Peyer's patch (tissue), 4 donors: ENCODE measurements at places on chromosomes 2 and 18. TPM values are rescaled to one million over a fixed set of nuclear protein-coding genes. Genes with fewer than 3 reads are reported as not detected.

Gene PLCD4
- not detected for total RNA-seq

Gene PDE1A
- total RNA-seq, result 12.4 TPM

Gene C18orf54
- total RNA-seq, result 2.5 TPM

Gene CHST9
- total RNA-seq, result not detected

Gene KCTD1
- total RNA-seq, result 6.3 TPM

Gene EFHD1
- total RNA-seq, result 10.4 TPM

Gene SMYD5
- 10.9 TPM for total RNA-seq

Gene FAM228A
- total RNA-seq, result 0.54 TPM

Gene MYCN
- 3.9 TPM for total RNA-seq

Gene TLX2
- not detected for total RNA-seq

Gene ALPP
- total RNA-seq, result not detected

Gene KCNIP3
- 8.7 TPM for total RNA-seq

Gene RAX
- total RNA-seq, result not detected

Gene BOLL
- not detected for total RNA-seq

Gene OSR1
- total RNA-seq, result 9.0 TPM

Gene LRRTM4
- not detected for total RNA-seq

Gene DSC3
- 0.38 TPM for total RNA-seq

Gene TUBB8B
- not detected for total RNA-seq

Gene FMNL2
- total RNA-seq, result 18.5 TPM

Gene MAP3K19
- total RNA-seq, result not detected

Gene EGR4
- not detected for total RNA-seq

Gene HRH4
- total RNA-seq, result not detected

Gene RAPGEF4
- total RNA-seq, result 2.8 TPM
